RCC 7860 (cell line): ENCODE measurements at places on chromosomes 2 and 18.
A peak's percentile ranks its signal among the peaks of the same experiment; 100 is the strongest.

DNA sequence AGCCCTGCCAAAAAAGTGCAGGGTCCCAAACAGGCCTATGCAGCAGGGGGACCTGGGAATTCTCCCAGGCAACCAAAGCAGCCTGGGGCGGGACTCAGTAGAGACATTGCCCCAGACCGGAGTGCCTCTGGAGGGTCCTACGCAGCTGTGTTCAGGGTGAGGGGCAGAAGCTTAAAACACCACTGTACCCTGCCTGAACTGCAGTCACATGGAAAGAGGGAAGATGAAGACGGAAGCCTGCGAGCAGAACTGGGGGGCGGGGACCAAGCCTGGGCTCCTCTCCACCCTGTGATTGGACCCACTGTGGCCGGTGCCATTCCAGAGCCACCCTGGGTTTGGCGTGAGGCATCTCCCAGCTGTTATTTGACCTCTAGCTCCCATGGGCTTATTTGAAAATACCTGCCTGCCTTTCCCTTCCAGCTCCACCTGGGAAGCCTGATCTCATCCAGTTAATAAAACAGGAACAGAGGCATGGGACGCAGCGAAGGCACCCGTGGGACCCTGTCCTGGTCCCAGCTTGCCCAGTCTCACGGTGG, 183.1 kb downstream of the SMAD2 start:
- DNase-seq, result no peak

DNA sequence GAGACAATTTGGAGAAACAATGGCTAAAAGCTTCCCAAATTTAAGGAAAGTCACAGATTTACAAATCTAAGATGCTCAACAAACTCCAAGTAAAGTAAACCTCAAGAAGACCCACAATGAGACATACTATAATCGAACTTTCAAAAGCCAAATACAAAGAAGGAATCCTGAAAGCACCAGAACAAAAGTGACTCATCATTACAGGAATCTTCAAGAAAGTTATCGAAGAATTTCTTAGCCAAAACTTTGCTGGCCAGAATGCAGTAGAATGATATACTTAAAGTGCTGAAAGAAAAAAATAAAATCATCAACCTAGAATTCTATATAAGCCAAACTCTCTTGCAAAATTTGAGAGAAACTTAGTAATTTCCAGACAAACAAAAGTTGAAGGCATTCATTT, 106.5 kb upstream of the TMEM200C start:
- no peak for DNase-seq

DNA sequence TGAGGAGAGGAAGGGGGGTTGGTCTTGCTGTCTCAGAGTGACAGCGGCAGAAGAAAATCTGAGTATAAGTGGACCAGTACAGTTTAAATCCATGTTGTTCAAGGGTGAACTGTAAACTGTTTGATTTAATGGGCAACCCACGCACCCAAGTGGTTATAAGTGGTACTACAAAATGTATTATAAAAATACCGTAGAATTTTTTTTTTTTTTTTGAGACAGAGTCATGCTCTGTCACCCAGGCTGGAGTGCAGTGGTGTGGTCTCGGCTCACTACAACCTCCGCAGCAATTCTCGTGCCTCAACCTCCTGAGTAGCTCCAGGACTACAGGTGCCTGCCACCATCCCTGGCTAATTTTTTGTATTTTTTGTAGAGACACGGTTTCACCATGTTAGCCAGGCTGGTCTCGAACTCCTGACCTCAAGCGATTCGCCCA, 2.1 kb upstream of the CHCHD5 start:
- peak; percentile 67 for DNase-seq

- DNase-seq, result no peak
Observed at GRCh38 chr2:23378496-23378895, 6.5 kb upstream of the KLHL29 start.

DNA sequence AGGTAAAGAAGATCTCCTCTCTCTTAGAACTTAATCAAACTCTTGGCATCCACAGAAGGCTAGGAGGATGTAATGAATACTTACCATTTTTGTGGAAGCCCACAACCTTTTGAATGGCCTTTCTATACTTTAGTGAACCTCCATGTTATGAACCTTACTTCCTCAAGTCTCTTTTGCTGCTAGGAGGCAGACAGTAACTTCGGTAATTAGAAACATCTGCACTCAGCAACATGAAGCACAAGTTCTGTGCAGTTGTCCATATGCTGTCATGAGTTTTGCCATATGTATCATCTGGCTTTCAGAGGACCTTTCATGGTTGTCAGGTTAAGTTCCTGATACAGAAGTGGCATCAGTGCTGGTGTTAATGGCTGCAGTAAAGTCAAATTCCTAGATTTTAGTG, 50.4 kb downstream of the PDK1 start:
- DNase-seq, result no peak

DNA sequence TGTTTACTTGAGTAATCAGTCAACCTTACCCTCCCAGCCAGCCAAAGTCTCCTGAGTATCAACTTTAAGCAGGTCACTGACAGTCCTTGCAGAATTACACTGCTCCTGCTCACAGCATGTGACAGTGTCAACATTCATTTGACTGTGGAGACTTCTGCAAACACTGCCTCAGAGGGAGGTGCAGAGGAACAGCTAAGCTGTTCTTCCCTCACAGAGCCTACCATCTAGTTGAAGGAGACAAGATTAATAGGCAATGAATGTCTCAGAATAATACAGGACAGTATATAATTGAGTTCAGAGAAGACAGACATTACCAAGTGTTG, 11.9 kb downstream of the SLC14A2 start:
- no peak for DNase-seq

DNA sequence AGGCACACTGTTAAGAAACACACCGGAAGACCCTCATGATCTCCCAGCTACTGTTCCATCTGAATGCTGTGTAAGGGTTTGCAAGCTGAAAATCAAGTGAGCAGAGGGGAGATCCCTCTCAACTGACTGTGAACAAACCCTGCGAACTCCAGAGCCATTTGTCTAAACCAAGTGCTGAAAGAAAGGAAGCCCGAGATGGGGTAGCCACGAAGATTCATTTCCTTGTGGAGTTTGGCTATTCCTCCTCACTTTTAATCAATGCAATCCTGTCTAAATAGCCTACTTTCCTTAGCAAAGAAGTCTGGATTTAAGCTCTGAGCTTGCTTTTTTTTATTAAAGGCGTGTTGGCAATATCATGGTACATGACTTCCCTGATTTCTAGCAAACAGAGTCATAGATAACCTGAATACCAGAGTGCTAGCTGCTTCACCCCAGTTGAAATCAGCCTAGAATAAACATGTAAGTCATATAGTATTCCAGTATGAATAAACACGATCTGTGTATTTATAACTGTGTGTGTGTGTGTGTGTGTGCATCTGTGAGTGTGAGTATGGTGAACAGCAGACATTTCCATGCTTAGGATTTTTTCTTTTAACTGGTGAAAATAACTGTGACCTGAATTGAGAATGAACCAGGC, 365.2 kb downstream of the ZNF521 start:
- DNase-seq, result no peak

DNA sequence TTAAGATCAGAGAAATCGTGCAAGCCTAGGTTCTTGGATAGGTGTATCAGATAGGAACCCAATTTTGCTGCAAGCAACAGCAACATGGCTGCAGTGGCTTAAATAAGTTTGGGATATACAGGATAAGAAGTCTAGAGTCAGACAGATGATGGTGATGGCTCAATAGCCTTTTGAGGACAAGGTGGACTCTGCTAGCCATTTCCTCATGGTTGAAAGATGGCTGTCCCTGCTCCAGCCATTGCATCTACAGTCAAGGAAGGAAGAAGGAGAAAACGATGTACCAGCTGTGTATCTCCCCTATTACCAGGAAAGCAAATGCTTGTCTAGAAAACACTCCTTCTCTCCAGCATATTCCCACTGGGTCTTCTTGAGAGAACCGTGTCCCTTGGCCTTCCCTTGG, 30.1 kb upstream of the CAB39 start:
- DNase-seq, result no peak

DNA sequence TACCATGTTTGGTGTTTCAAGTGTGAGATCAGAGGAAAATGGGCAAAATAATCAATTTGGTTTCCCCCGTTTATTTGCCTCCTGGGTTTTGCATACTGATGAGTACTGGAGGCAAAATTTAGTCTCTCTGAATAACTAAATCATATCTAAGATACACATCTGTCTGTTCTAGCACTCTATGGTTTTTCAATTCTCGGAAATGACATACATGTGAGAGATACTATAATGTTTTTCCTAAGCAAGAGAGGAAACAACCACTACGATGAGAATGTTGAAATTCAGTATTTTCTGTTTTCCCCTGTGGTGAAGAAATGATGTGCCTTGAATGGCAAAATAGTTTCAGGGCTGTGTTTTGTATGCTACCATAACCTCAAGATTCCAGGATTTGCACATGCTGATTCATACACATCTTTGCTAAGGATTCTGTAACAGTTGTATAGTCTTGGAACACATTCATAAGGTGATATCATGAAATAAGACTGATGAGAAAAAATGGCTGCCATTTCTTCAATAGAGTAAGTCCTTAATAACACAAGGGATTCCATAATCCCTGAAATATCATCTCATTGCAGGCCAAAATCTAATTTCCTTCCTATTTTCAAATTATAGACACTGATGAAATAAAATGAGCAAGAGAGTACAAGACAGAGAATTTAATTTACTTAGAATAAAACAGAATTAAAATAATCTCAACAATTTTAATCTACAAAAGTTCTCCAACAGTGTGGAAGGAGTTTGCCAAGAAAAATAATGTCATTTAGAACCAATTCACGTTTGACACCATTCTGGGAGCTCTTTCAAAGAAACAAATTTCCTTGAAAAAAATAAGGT, 316.6 kb downstream of the FIGN start:
- no peak for DNase-seq

- no peak for DNase-seq
Observed at GRCh38 chr2:154470376-154470775, 228.1 kb upstream of the KCNJ3 start.

DNA sequence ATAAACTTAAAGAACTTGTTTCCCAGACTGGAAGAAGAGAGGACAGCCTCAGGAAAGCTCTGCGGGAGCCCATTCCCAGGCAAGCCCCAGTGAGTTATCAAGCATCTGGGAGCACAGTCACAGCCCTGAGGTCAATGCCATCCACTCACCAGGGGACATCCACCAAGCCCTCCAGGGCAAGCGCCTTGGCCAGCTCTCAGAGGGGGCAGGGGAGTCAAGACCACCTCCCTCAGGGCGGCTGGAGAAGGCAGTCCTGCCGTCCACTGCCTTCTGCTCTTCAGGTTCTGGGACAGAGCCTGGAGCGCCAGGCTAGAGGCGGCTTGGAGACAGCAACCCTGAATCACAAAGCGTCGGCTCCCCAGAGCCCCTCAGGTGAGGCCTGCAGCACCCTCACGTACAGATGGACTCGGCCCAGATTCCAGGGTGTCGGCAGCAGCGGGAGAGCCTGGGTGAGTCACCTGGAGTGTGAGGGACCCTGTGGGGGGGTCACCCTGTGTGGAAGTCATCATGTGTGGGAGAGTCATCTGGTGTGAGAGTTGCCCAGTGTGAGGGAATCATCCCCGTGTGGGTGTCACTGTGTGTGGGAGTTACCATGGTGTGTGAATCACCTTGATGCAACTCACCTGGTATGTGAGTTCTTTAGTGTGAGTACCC, 100.9 kb upstream of the TEX51 start:
- DNase-seq, result peak; percentile 11

- no peak for DNase-seq
Observed at GRCh38 chr2:68799140-68800026, 64.8 kb downstream of the ARHGAP25 start.

DNA sequence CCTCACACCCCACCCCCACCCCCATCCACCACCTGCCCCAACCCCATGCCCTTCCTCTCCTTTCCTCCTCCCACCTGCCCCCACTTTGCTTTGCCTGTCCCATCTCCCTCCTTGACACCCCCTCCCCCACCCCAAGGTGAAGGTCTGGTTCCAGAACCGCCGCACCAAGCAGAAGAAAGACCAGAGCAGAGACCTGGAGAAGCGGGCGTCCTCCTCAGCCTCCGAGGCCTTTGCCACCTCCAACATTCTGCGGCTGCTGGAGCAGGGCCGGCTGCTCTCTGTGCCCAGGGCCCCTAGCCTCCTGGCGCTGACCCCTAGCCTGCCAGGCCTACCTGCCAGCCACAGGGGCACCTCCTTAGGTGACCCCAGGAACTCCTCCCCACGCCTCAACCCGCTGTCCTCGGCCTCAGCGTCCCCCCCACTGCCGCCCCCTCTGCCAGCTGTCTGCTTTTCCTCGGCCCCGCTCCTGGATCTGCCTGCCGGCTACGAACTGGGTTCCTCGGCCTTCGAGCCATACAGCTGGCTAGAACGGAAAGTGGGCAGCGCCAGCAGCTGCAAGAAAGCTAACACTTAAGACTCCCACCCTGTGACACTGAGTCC, 3.0 kb upstream of the ATP6V1B1 start:
- no peak for DNase-seq

- DNase-seq, result no peak
Observed at GRCh38 chr2:205936446-205936845, 149.5 kb downstream of the INO80D start.

DNA sequence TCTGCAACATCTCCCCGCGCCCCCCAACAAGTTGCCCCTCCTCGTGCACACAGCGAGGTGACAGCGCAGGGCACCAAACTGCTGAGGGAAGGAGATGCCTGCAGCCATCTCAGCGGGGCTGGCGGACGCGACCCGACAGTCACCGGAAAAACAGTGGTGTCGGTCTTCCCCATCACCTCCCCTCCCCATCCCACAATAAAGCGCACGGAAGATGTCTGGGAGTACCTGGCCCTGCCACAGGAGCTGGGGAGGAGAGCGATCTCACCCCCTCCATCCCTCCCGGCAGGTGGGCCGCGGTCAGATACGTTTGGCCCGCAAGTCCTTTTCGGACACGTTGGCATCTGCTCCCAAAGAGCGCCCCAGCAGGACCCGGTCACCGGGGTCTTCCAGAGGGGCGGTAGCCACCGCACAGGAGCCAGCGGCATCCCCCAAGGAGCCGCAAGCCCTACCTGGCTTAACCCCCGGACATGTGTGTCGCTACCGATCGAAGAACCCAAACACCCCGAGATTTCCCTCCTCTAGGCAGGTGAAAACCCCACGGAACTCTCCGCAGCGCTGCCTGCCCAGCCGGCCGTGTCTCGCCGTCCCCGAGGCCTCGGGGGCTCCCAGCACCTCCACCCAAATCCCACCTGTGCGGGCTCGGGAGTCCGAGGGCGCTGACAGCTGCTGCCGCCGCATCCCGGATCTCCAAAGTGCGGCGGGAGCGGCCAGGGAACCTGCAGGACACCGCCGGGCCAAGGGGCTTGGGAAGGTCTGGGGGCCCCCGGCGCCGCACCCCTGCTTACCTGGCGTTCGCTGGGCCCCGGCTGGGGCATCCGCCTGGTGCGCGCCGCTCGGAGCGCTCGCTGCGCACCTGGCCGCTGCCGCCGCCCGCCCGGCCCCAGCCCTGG, 657 bp downstream of the ATP8B1 start:
- DNase-seq, result no peak

- no peak for DNase-seq
Observed at GRCh38 chr2:74457549-74458131, 598 bp upstream of the WBP1 start.

- DNase-seq, result no peak
Observed at GRCh38 chr2:134175834-134176233, 78.0 kb upstream of the MGAT5 start.

GRCh38 chr2:79700651-79701050, 187.8 kb downstream of the CTNNA2 start:
- no peak for DNase-seq
